ENCODE measurements at places on chromosomes 3 and 15.

DNA sequence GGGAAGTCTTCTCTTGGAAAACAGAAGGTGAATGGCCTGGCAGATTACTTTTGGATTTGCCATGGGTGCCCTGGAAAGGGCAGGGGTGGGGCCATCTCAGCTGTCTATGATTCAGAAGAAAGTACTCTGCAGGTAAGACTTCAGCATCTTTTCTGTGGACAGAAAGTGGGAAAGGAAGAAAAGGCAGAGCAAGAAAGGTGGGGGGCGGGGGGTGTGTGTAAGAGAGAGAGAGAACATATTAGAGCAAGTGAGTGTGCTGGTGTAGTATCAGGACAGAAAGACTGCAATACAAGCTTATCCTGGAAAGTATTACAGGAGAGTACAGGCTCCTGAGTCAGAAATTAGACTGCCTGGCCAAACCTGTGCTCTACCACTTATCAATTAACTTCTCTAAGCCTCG lies 5.5 kb downstream of the TAGLN3 start:
- no peak for DNase-seq

DNA sequence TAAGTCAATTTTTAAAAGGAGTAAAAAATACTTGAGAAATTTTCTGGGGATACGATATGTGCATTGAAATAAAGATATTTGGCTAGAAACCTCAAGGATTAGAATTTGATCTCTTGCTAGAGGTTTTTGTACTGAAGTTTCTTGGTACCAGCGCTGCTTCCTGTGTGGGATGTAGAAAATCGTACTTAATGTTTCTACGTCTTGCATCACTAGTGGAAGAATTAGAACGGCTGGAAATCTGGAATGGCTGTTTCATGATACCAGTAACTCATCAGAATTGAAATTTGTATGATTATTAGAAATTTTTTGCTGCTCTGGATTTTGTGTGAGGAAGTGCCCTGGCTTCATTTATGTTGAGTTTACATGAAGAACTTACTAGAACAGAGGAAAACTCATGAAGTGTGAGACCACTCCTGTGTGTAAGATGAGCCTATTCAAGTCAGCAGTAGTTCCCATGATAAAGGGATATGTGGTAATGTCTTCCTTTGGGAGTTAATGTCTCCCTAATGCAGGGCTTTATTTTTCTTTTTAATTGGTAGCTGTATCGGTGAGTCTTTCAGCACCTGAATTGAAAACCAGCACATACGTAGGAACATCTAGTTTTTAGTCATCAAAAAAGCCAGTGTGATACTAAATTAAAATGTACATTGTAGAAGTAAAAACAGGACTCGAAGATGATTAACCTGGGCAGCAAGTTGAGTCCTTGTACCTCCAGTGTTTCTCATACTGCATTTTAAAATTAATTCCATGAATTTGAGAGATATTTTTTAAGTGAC lies 3.2 kb downstream of the KBTBD8 start:
- no peak for DNase-seq

DNA sequence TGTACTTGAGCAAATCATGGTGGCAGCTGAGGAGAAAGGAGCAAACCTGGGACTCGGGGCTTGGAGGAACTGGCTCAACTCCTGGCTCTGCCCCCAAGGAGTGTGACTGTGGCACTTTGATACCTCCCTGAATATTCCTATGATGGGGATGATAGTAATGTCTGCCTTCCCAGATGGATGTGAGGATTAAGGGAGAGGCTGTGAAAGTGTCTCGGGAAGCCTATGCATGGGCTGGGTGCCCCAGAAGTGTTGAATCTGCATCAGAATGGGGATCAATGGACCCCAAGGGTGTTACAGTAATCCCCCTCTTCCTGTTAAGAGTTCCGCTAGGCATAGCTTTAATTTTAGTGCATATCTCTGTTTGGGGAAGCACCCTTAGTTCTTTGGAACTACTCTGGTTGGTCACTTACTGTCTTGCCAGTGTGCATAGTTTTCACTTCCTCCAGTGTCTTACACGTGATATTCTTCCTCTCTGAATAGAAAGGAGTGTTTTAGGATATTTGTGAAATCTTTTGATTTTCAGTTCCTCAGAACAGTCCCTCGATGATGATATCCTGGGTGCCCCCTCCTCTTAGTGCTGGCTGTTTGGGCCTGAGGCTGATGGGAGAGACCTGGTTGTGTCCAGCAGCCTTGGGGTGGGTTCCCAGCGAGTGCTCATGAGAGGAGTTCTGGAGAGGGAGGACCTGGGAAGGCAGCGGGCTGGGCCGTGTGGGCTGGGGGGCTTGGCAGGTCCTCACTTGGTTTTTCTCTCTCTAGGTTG lies 97.5 kb downstream of the CHDH start:
- DNase-seq = no peak

DNA sequence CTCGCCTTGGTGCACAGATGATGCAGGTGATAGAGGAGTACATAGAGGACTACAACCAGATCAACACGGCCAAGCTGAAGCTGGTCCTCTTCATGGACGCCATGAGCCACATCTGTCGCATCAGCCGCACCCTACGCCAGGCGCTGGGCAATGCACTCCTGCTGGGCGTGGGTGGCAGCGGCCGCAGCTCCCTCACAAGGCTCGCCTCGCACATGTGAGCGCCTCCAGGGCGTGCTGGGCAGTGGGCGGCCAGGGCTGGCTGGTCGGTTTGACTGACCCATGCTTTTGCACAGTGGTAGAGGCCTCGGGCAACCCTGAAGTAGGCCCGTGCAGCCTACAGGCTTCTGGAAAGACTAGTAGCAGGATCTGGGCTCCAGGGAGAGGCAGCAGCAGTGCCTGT lies 63.3 kb downstream of the SEMA3G start:
- DNase-seq = no peak

DNA sequence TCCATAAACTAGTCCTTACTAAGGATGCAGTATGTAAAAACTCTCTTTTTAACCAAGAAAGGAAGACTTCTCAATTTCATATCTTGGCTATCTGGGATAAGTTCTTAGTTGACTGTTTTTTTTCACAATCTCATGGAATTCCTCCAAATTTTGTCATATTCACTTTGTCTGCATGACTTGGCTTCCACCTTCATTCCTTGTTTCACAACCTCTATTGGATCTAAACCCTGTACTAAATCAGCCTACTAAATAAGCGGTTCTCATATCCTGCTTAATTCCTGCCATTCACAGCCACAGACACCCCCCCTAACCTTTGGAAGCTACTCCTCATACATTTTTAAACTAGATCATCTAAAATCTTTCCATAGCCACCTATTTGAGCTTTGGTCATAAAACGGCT lies 370.6 kb upstream of the NAALADL2 start:
- DNase-seq = no peak

- DNase-seq = no peak
These were observed 31.4 kb upstream of the ZBTB38 start for GRCh38 chr3:141336672-141337522.
